DMS 273 treated with DMSO at 0.1 percent for 48 hours (cell line): ENCODE measurements at places on chromosomes 12 and 14.

DNA sequence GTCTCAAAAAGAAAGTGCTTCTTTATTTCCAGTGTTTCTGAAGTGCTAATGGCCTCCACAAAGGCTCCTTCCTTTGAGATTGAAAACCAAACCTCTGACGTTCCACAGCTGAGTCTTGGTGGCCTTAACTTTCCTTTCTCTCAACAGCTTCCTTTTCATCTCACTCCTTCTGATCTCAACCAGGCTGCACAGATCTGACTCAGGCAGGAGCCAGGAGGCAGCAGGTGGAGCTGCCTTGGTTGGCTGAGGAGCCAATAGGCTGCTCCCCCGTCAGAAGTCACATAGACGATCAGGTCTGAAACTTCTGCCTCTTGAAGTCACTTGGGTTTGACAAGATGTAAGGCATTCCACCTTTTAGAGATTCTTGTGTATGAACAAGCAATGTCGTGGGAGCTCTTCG, 9.1 kb upstream of the KCNA5 start:
- no peak for DNase-seq

DNA sequence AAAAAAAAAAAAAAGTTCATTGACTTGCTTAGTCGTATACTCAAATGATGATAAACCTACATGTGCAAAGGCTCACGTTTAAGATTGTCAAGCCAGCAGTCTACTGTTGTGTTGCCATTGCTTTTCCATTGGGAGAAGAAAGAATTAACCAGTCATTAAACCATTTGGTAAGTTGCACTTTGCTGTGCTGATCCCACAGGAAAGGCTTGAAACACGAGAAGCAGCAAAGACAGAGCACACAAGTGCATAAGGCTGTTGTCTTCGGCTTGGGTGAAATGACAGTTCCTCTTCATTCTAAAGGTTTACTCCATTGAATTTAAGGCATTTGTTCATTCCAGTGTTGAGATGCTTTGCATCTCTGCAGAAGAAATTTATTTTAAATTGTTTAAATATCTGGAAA, 50.1 kb downstream of the ZC3H14 start:
- no peak for DNase-seq

GRCh38 chr12:68497702-68498101, 113.0 kb upstream of the RAP1B start:
- no peak for DNase-seq

GRCh38 chr12:95940514-95940913, 1.9 kb downstream of the CCDC38 start:
- no peak for DNase-seq
